Activated CD4-positive, alpha-beta T cell treated with anti-CD3 and anti-CD28 coated beads for 1 hour (primary cell): ENCODE measurements at places on chromosomes 2 and 18.
A peak's percentile ranks its signal among the peaks of the same experiment; 100 is the strongest.

- DNase-seq, result no peak
Observed at GRCh38 chr2:41895334-41895664, 152.5 kb upstream of the PKDCC start.

- no peak for DNase-seq
Observed at GRCh38 chr18:78736015-78736690, 243.5 kb upstream of the SALL3 start.

DNA sequence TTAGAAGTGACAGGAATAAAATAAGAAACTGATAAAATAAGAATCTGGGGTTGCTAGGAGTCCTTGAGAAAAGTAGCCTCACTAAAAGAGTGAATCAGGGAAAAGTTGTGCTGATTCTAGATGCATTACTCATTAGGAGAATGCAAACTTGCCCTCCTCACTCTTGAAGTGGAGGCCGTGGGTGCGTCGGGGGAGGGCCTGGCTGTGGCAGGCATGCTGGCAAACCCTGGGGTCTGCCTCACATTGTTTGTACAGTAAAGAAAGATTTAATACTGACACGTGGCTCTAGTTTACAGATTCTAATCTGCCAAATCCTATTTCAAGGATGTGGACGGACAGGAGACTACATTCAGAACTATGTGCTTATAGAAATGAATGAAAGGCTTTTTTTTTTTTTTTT lies 41.9 kb downstream of the TANC1 start:
- no peak for DNase-seq

- no peak for DNase-seq
Observed at GRCh38 chr18:46831434-46831833, 74.6 kb upstream of the ST8SIA5 start.

- DNase-seq, result no peak
Observed at GRCh38 chr18:8556424-8556823, 52.8 kb upstream of the RAB12 start.

DNA sequence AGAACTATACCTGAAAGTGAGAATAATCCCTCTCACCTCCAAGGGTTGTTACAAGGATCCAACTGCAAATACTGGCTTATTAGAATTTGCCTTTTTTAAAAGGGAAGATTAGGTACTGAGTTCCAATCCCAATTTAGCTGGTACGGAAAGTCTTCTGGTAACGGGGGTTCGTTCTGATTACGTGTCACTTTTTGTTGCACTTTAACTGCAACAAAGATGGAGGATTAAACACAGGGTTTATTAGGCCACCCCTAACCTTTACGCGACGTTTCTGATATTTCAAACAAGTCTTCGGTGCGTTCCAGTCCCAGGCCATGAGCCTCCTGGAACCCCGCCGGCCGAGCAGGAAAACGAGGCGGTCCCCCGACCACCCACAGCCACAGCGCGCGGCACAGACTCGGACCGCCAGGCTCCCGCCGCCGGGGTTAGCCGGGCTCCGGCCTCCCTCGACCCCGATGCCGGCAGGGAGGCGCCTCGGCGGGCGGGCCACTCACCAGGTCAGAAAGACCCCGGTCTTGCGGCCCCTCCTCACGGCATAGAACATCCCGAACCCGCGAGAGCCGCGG lies 411 bp downstream of the RNASEH1 start:
- no peak for DNase-seq

DNA sequence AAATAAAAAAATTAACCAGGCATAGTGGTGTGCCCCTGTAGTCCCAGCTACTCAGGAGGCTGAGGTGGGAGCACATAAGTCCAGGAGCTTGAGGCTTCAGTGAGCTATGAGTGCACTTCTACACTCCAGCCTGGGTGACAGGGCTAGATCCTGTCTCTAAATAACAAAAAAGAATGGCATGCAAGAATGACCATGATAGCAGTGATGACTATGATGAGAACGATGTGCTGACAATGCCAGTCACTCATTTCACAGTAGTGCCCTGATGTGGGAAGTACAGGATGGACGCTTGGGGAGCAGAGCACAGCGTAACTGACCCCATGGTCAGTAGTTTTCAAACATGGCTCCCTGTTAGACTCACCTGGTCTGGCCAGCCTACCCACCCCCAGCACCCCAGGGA lies 139.1 kb downstream of the VAPA start:
- DNase-seq, result no peak

DNA sequence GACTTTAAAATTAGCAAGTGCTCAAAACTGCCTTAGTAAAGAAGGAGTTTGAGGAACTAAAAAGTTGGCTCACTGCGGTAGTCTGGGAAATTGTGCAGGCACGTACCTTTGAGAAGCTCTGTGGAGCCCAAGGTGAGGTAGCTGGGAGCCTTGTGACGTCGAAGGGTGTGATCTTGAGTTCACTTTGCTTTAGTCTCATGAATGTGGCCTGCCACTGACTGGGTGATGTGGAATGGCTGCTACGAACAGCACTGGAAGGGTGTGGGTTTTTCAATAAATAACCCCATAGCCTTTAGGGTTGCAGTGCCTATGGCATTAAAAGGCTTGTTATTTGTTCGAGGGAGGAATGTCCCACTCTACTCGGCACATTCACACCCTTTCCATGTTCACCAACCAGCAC lies 312.3 kb downstream of the PRKCE start:
- no peak for DNase-seq

- DNase-seq, result no peak
Observed at GRCh38 chr2:99858951-99859596, 283.3 kb downstream of the AFF3 start.

GRCh38 chr2:140256080-140256479 lies 1475.9 kb upstream of the NXPH2 start:
- no peak for DNase-seq

DNA sequence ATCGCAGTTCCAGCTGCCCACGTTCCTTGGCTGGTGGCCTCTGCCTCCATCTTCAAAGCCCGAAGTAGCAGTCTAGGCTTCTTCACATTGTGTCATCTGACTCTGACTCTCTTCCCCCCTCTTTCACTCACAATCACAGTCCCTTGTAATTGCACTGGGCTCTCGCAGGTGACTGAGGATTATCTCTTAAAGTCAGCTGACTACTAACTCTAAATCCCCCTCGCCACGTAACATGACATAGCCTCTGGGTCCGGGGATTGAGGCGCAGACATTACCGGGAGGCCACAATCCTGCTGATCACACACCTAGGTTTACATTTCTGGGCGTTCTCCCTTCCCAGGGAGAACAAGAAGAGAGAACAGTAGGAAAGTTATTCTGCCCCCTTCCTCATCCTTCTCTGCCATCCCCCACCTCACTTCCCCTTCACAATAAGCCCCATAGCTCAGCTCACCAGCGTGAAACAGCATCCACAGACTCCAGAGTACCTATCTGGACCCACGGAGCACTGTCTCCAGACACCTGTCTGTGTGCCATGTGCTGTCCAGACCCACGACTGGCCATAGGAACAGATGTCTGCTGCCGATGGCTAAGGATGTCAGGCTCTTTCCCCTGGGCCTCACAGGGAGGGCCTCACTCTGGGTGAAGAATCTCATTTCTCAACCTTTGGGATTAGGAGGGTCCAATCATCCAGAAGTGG lies 64.3 kb upstream of the FZD7 start:
- DNase-seq, result no peak

GRCh38 chr2:60742419-60742818 lies 13.6 kb upstream of the PAPOLG start:
- no peak for DNase-seq

DNA sequence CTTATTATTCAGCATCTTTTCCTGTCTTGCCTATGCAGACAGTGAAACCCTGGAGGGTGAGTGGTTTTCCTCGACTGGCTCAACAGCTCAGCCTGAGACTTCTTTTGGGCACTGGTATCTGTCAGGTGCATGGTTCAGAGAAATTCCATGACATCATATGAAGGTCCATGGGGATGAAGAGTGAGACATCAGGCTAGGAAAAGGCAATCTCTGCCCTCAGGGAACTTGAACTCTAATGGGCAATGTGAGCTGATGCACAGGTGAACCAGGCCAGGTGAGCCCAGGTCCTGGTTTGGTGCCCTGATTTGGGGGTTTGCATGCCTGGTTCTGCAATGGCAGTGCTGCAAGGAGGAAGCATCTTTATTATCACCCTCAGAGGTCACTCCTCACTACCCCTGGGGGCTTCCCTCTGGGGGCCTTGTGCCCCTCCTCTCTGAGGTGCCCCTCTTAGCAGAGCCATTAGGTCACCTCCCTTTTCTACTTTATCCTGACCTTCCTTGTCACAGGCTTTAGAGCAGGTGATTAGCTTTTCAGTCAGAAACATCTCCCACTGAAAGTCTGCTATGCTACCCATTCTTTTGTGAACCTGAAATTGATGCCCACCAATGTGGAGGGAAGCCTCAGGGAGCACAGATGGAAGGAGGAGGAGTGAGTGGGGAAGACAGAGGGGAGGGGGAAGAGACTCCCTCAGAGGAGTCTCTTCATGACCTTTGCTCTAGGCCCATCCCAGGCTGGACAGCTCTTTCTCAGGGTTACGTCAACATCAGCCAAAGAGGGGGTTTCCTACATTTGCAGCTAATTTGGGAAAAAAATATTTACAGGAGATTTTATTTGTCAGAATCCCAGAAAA lies 47.3 kb downstream of the MERTK start:
- DNase-seq, result no peak

- DNase-seq, result no peak
Observed at GRCh38 chr2:121210691-121211090, 74.3 kb downstream of the TFCP2L1 start.

GRCh38 chr2:164430166-164430783 lies 191.0 kb downstream of the GRB14 start:
- DNase-seq, result no peak

DNA sequence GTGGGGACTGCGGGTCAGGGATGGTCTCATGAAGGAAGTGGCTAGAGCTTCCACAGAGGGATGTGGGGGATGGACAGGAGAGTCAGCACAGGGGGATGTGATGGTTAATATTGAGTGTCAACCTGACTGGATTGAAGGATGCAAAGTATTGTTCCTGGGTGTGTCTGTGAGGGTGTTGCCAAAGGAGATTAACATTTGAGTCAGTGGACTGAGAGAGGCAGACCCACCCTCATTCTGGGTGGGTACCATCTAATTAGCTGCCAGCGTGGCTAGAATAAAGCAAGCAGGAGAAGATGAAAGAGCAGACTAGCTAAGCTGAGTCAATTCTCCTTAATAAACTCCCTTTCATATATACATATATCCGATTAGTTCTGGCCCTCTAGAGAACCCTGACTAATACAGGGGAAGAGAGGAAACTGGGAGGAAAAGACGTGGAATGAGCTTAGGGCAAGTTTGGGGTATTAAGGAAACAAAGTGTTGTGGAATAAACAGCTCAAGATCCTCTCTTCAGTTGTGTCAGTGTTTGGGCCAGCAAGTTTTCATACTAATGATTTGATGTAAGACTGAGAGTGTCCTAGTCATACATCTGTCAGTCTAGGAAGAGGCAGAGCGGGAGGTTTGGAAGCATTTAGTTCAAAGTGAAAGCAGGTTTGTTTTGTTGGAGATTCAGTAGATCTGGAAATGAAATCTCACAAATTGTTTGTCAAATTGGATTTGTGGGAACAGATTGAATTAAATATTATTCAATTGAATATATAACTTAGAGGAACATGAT lies 135.2 kb upstream of the NT5C1B start:
- DNase-seq, result no peak

DNA sequence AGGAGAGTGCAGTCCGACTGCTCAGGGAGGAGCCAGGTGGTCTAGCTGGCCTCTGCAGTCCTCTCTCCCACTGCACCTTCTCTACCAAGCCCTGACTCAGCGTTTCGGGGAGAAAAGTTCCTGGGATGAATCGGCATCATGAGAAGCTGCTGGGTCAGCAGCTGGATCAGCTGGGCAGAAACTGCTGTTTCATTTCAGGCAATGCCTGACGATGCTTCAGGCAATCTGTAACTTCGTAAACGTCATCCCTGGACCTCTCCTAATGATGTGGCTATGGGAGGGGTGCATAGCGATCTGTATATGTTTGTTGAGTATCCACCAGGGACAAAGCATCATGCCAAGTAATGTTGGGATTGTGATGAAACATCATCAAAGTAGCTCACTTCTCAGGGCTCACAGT lies 20.7 kb downstream of the LIPG start:
- DNase-seq, result no peak

- peak; percentile 74 for DNase-seq
Observed at GRCh38 chr2:240851078-240851991, 17.3 kb upstream of the AGXT start.

DNA sequence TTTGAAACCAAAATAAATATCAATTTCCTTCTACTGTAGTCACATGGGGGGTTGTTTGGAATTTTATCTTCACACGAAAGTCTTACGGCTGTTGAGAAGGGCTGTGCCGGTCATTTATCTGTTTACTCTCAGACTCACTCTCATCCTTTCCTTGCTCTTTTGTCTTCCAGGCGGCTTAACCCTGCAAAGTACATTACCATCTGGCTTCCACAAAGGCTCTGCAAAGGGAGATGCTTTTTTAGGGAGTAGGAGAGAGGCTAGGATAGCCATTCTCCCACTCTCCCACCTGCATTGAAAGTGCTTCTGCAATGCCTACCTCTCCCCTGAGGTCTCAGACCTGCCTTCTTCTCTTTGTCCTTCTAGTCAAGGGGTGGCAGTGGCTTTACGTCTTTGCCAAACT lies 247.6 kb downstream of the MEIS1 start:
- DNase-seq, result no peak

- DNase-seq, result no peak
Observed at GRCh38 chr2:221467610-221468009, 104.5 kb downstream of the EPHA4 start.
